ENCODE measurements at places on chromosomes 12 and 14.
A peak's percentile ranks its signal among the peaks of the same experiment; 100 is the strongest.

DNA sequence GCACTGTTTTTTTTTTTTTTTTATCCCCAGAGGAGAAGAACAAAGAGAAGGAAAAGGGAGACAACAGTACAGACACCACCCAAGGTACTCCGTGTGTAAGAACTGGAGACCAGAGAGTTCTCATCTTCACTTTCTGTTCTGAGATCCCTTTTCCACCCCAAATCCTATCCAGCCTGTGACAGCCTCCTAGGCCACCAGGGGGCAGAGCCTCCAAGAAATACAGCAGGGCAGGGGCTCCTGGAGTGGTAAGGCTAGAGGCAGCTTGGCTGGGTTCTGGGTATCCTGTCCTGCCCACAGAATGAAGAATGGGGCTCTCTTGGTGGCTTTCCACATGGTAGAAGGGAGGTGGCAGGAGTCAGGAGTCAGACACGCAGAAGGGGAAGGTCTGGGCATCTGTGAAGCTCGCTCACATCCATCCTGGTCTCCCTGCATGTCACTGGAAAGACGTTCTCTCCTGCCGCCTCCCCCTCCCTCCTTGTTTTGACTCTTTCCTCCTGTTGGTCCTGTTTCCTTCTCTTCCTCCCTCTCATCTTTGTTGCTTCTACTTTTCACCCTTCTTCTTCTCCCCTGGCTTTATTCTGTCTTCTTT is 12.0 kb downstream of the CLSTN3 start:
- peak; percentile 16 for DNase-seq

DNA sequence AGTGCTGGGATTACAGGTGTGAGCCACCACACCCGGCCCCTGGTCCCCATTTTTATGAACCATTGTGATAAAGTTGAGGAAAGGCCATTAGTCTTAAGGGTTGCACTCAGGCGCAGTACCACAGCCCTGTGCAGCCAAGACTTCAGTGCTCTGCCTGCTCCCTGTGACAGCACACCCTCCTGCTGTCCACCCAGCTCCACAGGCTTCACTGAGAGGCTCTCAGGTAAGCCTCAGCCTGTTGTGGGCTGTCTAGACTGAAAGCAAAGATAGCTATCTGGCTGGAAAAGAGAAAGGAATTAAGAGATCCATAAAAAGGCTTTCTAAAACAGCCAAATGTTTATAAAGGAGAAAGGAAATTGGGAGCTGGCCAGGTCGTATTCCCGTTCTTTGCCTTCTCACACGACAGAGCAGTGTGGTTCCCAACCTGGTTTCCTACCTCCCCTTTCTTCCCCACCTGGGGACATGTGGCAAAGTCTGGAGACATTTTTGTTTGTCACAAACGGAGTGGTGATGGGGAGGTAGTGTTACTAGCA is 19.1 kb upstream of the DNM1L start:
- no peak for DNase-seq

- DNase-seq: no peak
These were observed 6.2 kb upstream of the STXBP6 start for GRCh38 chr14:25055992-25056687.

DNA sequence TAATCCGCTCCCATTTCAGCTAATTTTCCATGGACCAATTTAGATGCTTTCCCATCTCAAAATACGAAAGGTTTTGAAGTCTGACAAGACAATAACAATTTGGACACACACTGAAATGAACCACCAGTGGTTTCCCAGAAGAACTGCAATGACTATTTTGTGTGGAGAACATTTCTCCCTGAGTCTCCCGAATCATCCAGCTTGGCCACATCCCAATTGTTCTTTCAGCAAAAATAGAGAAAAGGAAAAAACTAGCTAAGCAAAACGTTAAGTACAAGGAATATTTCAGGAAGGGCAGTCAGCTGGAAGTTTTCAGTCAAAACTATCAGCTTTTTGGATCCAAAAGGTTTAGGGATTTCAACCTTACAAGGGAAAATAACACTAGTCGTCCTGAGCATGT is 390.6 kb downstream of the KCNH5 start:
- no peak for DNase-seq

DNA sequence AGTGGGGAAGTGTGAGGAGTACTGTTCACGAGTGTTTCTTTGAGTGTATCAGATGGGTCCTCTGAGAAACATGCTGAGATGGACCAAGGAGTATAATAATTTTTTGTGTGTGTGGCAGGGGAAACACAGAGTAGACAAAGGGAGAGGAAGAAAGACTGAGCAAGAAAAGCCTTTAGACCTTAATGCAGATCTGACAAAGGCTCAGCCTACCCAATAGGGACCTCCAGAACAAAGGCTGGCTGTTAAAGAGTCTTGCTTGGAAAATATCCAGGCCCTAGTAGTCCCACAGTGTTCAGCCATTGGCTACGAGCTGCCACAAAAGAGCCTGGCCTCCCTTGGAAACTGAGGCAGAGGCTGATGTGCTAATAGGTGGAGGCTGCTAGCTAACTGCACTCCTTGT is 13.5 kb downstream of the COQ5 start:
- DNase-seq: no peak

DNA sequence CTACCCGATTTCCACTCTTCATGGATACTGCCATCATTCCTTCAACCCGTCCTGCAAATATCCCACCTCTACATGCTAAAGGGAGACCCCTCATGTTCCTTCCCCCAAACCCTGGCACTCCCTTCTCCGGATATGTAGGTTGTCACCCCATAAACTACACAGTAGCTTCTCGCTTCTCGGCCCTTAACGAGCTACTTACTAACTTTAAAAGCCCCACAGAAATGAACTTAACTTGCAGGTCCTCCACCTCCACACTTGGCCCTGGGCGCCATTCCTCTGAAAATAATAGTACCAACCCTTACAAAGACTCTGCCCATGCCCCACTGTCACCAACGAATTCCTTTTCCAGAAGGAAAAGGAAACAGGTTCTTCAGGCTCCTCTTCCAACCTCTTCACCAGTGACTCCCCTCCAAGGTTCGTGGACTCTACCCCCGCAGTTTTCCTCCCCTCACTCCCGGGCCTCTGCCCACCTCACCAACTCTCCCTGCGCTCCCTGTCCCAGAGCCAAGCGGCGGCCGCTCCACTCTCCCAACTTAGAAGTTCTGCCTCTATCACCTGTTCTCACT is 1.2 kb downstream of the SPPL3 start:
- DNase-seq: no peak

GRCh38 chr14:56844406-56845002 is 34.2 kb upstream of the OTX2 start:
- DNase-seq: no peak

GRCh38 chr14:39716987-39717570 is 284.8 kb upstream of the FBXO33 start:
- DNase-seq: no peak

DNA sequence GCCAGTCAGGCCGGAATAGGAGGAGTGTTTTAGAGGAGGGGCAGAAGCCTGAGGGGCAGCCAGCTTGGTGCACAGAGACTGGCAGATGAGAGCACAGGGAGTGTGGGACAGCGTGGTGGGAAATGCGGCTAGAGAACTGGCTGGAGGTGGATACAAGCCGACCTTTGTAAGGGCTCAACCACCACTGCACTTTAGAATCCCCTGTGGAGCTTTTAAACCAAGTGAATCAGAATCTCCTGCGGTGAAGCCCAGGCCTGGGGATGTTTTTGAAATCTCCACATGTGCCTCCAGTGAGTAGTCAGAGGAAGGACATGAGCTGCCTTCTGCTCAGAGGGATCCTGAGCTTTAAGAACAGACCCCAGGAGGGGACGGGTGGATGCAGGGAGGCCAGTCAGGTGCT is 10.9 kb upstream of the PCED1B start:
- DNase-seq: no peak

DNA sequence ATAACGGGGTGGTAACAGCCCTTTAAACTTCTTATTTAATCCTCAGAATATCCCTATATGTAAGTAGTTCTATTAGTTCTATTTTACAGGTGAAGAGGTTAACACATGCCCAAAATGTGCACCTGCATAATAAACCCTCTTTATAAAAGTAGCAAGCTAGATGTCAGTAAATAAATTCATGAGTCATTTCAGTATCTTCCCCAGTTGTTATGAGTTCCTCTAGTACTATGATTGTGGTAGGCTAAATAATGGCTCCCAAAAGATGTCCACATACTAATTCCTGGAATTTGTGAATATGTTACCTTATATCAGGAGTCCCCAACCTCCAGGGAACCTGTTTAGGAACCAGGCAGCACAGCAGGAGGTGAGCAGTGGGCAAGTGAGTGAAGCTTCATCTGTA is 106.5 kb downstream of the TMTC3 start:
- DNase-seq: no peak

DNA sequence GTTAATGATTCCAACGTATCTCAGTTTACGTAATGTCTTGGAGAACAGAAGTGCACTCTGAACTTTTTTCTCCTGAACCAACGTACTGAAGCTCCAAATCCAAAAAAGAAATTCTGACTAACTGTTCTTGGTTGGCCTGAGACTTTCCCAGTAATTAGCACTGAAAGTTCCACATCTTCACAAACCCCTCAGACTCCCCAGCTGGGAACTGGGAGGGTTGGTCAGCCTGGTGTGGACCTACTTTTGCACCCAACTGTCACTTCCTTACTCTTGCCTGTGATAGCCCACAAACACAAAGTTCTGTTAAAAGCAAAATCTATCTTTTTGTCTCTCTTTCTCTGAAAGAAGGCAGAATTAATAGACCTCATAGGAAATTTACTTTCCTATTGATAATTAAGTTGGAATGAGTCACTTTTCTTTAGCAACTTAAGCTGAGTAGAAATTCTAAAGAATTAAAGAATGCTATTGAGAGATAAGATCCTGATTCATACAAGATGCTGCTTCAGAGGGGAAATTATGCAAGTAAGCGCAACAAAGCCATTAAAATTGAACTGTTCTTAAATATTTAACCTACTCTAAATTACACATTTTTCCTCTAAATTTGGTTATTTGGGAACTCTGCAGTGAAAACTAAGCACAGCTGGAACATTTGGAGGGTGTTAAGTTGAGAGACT is 155.0 kb downstream of the EPS8 start:
- no peak for DNase-seq

GRCh38 chr14:105589161-105589925 is 63.0 kb downstream of the TMEM121 start:
- DNase-seq: no peak

DNA sequence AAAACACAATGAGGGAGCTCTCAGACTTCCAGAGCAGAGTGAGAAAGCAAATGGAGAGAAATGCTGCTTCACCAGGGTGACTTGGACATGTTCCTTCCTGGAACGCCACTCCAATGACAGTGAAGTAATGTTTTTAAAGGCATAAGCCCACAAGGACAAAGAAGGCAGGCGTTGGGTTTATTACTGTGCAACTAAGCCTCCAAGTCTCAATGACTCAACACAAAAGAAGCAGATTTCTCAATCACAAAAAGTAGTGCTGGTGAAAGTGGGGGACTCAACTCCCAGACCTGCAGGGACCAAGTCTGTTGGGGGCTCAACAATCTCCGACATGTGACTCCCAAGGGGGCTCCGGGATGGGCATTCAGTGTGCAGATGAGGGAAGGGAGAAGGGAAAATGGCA is 505.2 kb downstream of the BCL11B start:
- DNase-seq: no peak

GRCh38 chr14:75909630-75910029 is 72.2 kb downstream of the TGFB3 start:
- DNase-seq: no peak

DNA sequence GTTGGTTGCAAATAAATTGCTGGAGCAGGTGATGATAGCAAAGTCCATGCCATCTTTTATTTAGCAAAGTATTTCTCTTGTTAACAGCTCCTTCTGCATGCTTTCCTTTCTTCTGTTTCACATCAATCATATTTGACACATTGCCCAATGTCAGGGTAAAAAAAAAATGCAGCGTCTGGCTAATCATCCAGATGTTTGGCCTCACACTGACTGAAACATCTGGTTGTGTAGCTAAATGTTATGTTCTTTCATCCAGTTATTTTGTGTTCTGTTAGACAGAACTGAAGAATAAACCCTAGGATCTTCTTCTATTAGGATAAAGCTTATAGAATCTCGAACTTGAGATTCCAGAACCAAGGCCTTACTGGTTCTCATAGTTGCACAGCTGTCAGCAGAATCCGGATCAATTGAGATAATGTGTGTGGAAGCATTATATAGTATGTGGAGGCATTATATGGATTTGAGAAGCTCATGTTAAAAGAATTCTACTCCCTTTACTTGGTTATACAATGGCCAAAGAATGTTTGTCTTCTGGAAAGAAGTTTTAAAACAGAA is 859.2 kb downstream of the DIO2 start:
- DNase-seq: no peak

DNA sequence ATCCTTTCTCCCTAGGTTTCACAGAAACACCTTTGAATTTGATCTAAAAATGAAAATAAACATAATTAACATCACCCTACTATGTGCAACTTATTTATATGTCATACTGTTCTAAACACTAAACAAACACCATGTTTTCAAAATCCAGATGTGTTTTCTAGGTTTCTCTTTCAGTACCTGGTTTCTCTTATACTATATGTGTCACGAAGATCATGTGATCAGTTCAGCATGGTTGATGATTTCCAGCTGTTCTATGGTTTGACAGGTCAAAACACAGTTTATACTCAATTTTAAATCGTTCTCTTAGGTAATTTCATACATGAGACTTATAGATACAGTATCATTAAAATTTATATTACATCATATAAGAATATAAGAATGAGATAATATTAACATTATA is 373.1 kb downstream of the SOX5 start:
- DNase-seq: no peak

- no peak for DNase-seq
These were observed 10.3 kb downstream of the RBM23 start for GRCh38 chr14:22908601-22909000.

GRCh38 chr12:57893431-57894353 is 47.2 kb upstream of the CTDSP2 start:
- DNase-seq: no peak

- no peak for DNase-seq
These were observed 22.7 kb upstream of the BEGAIN start for GRCh38 chr14:100609941-100610391.

GRCh38 chr14:74630881-74631690 is 19.0 kb upstream of the LTBP2 start:
- no peak for DNase-seq

DNA sequence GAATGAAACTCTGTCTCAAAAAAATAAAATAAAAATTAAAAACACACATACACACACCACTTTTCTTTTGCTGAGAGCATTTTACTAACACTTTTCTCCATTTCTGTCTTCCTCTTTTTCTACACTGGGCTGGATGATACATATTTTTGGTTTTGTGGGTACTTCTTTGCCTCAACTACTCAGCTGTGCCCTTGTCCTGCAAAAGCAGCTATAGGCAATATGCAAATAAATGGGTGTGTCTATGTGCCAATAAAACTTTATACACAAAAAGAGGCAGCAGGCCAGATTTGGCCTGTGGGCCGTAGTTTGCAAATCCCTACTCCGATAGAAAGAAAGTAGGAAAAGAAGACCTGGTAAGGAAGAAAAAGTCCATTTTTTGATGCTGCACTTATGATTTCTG is 6.5 kb downstream of the CLMN start:
- no peak for DNase-seq

GRCh38 chr14:94630396-94630795 is 18.2 kb downstream of the SERPINA3 start:
- no peak for DNase-seq

- DNase-seq: no peak
These were observed 126.7 kb downstream of the PHETA1 start for GRCh38 chr12:111242184-111242583.
